ENCODE measurements at places on chromosomes 6 and 20.

DNA sequence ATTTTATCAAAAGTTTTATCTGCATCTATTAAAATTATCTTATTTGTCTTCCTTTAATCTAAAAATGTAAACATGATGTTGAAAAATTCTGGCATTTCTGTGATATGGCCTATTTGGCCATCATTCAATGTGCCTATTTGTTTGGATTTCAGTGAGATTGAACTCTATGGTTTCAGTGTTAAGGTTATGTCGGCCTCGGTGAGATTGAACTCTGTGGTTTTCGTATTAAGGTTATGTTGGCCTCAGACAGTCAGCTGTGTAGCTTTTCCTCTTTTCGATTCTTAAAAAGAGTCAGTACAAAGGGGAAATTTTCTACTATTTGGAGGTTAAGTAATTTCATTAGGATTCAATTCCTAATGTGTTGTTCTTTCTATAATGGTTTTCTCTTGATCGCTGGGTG lies 320.6 kb downstream of the PACRG start:
- DNase-seq, result no peak

DNA sequence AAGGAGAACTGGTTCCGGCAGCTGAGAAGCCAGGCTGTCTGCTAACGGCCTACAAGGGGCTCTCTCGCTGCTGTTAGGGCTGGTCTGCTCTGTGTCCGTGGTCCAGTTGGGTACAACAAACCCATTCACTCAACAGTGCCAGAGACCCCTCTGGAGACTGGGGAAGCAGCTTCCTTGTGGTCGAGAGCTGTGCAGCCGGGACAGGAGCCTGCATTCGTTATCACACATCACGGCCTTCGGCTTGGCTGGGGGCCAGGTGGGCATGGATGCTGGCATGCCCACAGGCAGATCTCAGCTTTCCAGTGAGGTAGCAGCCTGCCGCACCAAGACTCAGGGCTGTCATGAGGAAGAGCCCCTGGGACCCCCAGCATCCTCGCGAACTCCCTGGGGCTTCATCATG lies 124.7 kb downstream of the PREX1 start:
- no peak for DNase-seq

GRCh38 chr6:124423621-124424020 lies 538.6 kb upstream of the RNF217 start:
- no peak for DNase-seq

- no peak for DNase-seq
Measured at GRCh38 chr20:32528905-32529670, 56.0 kb downstream of the NOL4L start.

DNA sequence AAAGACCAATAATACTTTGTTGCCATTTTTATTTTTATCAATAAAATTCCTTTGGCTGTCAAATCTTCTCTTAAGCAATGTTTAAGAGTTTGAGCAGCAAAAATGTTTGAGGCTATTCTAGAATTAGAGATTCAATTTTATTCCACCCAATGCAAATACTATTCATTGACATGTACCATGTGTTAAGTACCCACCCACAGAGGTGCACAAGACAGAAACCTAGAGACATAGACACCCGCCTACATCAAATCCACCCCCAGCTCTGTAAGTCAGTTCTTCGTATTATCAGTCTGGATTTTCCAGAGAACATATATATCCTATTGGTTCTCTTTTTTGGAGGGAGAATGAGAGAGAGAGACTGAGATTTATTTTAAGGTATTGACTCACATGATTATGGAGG lies 463.7 kb downstream of the EPM2A start:
- no peak for DNase-seq

GRCh38 chr6:14762077-14762476 lies 483.8 kb upstream of the JARID2 start:
- DNase-seq, result no peak

GRCh38 chr6:137892271-137892708 lies 25.2 kb downstream of the TNFAIP3 start:
- DNase-seq, result no peak

GRCh38 chr20:38315290-38315966 lies 11.5 kb downstream of the BPI start:
- DNase-seq, result no peak

DNA sequence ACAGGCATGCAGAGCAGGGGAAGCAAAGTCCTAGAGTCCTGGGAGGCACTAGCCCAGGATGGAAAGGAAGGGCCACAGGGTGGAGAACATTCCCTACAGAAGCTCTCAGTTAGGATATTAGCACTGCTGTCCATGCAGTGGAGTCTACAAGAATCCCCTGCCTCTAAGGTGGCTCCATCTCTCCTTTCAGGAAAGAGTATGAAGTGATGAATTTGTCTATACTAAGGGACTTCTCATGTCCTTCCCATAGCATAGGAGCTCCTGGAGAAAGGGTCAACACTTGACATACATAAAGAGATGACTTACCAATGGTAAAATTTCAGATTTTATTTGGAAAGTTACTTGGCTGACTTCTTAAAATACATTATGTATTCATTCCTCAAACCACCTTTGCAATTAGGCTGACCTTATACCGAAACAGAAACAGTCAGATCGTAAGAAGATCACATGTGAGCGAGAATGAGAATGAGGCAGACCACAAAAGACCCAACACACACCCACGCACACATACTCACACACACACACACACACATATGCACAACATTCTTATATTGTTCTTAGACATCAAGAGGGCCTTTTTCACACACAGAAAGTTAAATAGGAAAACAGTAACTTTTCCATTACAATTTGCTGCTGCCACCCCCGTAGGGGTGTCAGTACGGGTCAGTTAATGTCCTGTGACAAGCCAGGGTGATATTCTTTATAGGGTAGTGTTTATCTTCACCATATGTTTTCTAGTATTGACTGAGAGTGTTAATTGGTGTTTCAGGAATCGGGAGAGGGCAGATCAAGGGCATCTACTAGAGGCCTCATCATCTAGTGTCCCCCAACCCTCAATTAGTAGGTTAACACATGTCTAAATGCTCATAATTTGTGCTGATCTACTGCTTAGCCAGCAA lies 159.4 kb downstream of the FAXC start:
- DNase-seq, result no peak
